ENCODE measurements at places on chromosomes 4 and X.

GRCh38 chr4:115529126-115529525, 415.7 kb upstream of the NDST4 start:
- no peak for DNase-seq

DNA sequence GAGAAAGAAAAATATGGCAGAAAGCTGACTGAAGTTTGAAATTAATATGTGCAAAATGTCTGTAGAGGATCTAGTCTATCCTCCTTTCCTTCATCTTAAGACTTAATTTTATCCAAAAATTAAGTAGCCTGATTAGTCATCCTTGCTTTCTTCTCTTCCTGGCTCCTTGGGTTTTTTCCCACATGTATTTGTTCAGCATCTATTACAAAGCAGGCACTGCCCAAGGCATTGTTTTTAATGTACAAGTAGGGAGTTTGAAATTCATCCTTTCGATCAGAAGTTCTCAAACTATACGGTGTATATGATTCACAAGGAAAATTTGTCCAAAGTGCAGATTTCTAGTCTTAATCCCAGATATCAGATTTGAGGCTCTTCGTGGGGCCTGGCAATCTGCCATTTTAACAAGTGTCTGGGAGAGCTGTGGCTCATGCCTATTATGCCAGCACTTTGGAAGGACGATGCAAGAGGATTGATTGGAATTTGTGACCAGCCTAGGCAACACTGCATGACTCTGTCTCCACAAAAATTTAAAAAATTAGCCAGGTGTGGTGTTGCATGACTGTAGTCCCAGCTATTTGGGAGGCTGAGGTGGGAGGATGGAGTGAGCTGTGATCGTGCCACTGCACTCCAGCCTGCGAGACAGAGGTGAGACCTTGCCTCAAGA, 19.4 kb upstream of the YTHDC1 start:
- DNase-seq, result no peak

- no peak for DNase-seq
Observed at GRCh38 chr4:151407466-151408379, 1.3 kb upstream of the FHIP1A start.

GRCh38 chrX:42096265-42096920, 173.0 kb upstream of the CASK start:
- DNase-seq, result no peak

GRCh38 chr4:169185133-169185956, 85.4 kb downstream of the SH3RF1 start:
- no peak for DNase-seq

DNA sequence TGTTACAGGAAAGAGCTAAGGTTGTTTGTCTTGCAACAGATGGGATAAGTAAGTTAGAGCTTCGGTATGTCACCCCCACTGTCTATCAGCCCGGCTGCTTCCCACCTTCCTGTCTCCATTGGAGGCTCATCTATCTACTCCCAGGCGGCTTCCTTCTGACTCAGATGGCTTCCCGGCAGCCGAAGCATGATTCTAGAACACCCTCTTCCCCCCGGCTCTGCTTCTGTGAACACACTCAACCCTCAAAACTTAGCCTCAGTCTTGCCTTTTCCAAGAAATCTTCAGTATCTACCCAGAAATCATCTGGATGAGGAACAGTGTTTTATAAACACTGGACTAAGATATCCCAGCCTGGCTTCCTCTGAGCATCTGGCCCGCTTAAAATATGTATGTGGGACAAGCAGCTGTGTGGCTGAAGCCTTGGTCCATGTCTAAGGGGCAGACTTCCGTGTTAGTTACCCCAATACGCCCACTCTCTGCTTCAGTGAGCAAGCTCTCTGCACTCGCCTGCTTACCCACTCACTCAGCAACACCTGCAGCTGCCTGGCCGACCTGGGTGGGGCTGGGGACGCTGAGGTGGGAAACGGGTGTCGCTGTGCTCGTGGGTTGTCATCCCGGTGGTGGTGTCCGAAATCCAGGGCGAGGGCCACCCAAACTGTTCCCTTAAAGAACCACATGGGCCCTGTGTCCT, 12.0 kb upstream of the SLC2A9 start:
- DNase-seq, result no peak

DNA sequence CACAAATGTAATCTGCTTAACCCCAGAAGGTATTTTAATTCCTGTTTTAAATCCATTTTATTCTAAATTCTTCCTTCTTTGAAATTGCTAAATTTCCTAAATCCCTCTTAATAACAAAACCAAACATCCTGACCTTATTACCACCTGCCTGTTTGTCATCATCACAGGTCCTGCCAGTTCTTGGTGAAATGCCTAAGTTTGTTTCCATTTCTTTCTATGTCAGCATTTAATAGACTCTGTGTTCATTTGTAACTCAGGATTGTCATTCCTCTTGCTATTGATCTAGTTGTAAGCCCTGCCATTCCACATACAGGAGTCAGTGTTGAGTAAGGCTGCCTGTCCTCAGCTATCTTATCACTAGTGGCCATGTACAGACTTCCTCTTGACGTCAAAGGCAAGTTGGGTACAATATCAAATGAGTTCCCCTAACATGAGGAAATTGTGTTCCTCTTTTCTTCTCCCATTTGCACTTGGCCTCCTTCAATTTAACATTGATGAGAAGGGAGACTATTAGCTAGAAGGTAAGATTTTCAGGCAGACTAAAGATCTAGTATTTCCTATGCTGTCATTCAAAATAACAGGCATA, 440.1 kb downstream of the AFF2 start:
- DNase-seq, result no peak

- no peak for DNase-seq
Observed at GRCh38 chrX:31435592-31435991, 363.8 kb upstream of the FTHL17 start.

DNA sequence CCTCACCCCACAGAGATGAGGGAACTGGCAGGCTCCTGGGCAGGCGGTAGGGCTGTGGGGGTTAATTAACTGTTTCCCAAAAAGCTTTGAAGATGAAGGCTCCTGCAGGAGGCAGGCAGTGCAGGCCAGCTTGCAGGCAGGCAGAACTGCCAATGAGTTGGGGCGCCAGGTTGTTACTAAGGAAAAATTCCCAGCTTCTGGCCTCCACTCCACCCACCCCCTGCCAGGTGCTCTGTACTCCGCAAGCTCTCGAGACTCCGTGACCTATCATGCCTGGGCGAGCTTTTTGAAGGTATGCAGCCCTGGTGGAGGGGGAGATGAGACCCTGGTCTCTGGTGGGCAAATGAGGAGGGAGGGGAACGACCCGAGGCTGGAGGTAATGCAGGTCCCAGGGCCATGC, 41.8 kb downstream of the PJA1 start:
- no peak for DNase-seq

GRCh38 chrX:137352101-137352660, 213.7 kb upstream of the ZIC3 start:
- DNase-seq, result no peak

GRCh38 chr4:92066485-92066884, 237.3 kb upstream of the GRID2 start:
- DNase-seq, result no peak

DNA sequence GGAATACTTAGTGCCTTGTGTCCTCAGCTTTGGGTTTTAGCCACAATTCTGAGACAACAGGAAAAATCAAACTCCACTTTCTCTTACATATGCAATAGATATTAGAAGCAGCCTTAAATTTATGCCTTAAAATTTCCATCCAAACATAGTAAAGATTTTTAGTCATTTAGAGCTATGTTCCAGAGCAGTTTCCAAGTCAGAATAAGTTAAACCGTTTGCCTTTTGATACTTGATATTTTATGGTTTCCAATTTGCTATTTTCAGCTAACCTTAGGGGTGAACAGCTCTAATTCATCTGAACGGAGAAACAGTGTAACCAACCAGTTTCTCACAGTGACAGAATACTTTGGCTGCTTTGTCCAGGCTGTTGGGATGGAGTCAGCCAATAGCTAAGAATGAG, 125.8 kb upstream of the RXFP1 start:
- DNase-seq, result no peak

GRCh38 chr4:101083131-101083530, 264.2 kb downstream of the PPP3CA start:
- no peak for DNase-seq

DNA sequence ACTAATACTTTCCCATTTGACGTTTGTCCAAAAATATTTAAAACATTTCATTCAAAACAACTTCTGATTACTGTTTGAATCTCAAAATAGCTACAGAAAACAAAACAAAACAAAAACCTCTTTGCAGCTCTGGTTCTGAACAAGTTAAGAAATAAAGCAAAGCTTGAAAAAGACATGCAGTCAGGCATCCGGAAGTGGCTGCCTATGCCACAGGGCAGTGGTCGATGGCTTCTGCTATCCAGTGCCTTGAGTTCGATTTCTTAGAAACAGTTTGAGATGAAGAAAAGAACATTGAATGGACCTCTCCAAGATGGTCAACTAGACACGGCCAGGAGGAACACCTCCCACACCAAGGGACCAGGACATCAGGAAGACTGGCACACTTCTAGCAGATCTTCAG, 125.3 kb downstream of the SCFD2 start:
- DNase-seq, result no peak

DNA sequence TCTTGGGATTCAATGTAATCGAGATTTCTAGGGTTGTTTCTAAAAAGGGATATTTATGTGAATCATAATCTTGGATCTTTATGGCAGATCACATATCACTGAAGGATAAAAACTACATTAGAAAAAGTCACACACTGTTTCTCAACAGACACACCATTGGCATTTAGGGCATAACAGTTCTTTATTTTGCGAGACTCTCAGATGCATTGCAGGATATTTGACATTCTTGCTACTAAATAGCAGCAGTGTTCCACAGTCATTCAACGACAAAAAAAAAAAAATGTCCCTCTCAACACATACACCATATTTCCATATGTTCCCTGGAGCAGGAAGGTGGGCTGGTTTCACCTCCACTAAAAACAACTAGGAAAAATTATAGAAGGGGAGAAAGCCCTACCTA, 243.4 kb upstream of the PCDH18 start:
- DNase-seq, result no peak

GRCh38 chr4:11565899-11566298, 137.2 kb upstream of the HS3ST1 start:
- DNase-seq, result no peak

GRCh38 chrX:74892561-74892960, 32.7 kb downstream of the NEXMIF start:
- DNase-seq, result no peak

- no peak for DNase-seq
Observed at GRCh38 chrX:1488141-1488540, 35.4 kb upstream of the ASMTL start.

DNA sequence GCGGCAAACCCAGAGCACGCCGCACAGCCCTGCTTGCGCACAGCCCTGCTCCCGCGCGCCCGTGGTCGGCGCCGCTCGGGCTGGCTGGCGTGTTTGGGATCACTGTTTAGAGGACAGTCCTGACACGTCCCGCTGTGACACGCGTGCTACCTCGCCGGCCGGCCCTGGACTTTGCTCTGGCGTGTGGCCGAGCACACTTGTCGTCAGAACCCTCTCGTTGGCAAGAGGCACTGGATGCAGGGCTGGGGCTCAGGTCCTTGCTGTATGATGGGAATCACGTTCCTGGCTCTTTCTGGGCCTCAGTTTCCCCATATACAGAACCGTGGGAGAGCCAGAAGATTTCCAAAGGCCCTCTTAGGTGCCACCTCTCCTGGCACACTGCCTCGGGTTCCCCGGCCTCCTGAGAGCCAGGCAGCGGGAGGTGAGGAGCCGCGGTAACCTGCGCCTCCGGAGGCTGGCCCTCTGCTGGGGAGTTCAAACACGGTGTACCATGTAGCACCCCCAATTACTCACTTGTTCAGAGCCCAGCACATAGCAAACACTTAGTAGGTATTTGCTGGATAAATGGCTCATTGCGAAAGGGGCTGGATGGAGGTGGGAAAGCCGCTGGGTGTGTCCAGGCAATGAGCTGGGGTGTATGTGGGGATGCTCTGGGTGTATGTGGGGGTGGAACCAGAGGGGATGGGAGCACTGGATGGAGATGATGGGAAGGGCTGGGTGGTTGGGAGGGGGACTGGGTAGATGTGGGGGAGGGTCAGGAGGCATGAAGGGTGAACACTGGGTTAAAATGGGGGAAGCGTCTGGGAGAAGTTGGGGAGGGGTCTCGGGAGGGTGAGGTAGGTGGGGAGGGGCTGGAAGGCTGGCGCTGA, 76.6 kb downstream of the HTRA3 start:
- DNase-seq, result no peak

- DNase-seq, result no peak
Observed at GRCh38 chrX:38900719-38901118, 99.5 kb downstream of the MID1IP1 start.

DNA sequence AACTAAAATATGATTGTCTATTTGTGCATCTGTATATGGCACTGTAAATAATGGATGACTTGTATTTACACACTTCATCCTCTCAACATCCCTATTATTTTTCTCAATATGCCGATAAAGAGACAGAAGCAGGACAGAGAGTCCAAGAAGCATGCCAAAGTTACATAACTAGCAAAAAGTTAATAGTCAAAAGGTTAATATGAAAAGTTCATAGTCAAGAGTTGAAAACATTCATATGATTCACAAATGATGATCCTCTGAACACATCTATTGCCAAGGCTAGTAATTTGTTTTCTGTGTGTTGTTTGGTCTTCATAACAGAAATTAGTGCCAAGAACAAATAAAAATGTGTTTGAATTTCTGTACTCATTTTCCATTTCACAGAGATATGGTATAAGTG, 231.0 kb downstream of the ADAMTS3 start:
- no peak for DNase-seq

- DNase-seq, result no peak
Observed at GRCh38 chr4:148447681-148448080, 5.5 kb upstream of the NR3C2 start.

DNA sequence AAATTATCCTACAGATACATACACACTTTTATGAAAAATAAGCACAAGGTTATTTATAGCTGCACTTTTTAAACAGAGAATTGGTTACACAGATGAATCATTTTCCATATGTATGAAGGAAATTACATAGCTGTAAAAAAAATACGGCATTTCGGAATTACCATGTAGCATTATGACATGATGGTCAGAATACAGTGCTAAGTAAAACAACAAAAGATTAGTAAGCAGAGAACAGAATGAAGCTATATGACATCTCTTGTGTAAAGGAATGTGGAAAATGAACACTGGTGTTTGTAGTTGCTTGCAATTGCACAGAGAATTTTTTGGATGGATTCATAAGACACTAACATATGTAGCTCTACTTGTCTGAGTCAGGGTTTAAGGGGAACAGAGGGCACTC, 1222.0 kb upstream of the PRKX start:
- no peak for DNase-seq

DNA sequence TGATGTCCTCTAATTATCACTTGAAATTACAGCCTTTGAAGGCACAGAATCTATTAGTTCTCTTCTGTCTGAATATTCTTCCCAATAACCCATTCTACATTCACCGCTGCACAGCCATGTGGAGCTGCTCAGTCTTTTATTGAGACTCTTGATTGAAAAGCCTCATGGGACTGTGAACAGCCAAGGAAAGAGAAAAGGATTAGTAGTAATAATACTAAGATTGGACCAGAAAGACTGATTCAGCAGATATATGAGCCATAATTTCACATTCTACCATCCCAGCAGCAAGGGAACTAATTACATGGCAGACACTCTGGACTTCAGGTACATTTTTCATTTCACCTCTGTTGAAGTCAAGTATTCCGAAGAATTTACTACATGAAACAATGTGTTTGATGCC, 2471.7 kb downstream of the ARAP2 start:
- no peak for DNase-seq

Measured in stimulated activated CD8-positive, alpha-beta memory T cell treated with anti-CD3 and anti-CD28 coated beads, Interleukin-7, amount 100 ng/mL, for 1 hour (primary cell).